Activated T-helper 9 cell treated with anti-CD3 and anti-CD28 coated beads, Interleukin-2, amount 50 U/mL, for 16 hours (primary cell): ENCODE measurements at places on chromosomes 2 and 18.

DNA sequence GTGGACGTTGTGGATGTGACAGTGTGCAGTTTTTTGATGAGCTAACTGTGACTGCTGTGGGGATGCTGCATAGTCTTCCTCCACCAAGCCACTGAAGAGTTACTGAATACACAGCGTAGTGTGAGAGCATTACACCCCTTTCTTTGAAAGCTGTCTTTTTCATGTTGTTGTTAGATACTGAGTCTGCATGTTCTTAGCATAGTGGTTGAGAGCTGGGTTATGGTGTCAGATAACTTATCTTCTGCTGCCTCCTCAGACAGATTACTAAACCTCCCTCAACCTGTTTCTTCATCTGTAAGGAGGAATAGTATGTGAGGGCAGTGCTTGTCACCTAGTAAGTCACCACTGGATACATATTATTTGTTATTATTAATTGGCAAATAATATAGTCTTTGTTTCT lies 63.2 kb downstream of the CEP192 start:
- DNase-seq = no peak

GRCh38 chr2:73970850-73971471 lies 13.7 kb upstream of the TET3 start:
- peak; percentile 6 for DNase-seq

- no peak for DNase-seq
Observed at GRCh38 chr2:152583512-152584229, 133.6 kb downstream of the PRPF40A start.

GRCh38 chr2:219714681-219715400 lies 87.4 kb downstream of the SLC4A3 start:
- DNase-seq = no peak
